T-helper 9 cell (primary cell): ENCODE measurements at places on chromosomes 2 and 18.

- no peak for DNase-seq
Measured at GRCh38 chr18:286515-287310, 18.9 kb upstream of the THOC1 start.

- DNase-seq: no peak
Measured at GRCh38 chr18:51266773-51267172, 69.3 kb upstream of the MEX3C start.

GRCh38 chr2:149513461-149513860 lies 74.1 kb downstream of the MMADHC start:
- no peak for DNase-seq

DNA sequence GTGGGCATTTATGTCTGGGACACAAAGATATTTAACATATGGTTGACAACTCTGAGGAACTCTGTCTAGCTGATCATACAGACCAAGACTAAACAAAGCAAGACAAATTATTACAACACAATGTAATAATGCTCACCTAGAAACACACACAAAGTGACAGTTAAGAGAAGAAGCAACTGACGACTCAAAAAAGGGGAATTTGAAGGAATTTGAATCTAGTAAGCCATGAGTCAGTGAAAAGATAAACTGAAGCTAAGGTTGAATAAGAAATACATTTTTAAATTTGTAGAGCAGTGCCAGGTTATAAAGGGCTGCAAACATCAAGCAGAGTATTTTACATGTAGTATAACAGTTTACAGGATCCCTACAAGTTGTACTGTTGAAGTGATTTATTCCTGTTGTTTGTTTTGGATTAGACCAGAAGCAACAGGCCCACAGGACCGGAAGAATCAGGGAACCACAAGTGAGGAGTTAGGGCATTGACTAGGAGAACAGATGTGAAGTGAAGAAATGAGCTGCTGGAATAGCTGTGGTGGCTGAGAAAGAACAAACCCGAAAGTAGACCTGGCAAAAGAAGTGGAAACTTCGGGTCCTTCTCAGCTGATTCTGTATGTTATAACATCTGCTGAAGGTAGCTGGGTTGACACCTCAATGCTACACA lies 35.6 kb downstream of the IFIH1 start:
- no peak for DNase-seq

DNA sequence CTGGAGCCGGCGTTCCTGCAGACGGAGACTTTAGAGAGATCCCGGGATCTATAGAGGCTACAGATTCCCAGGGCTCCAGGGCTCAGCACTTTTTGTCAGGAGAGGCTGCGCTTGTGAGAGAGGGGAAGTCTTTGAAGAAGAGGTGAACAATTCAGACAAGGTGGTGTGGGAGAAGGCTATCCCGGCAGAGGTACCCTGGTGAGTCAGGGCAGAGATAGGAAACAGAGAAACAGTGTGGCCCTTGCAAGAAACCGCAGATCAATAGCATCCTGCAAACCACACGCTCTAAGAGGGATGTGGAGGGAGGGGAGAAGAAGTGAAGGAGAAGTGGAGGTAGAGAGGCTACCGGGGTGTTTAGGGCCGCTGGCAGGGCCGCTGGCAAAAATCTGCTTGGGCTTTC lies 160.5 kb upstream of the APCDD1 start:
- DNase-seq: no peak

- DNase-seq: no peak
Measured at GRCh38 chr2:150478200-150478974, 9.1 kb downstream of the RND3 start.

DNA sequence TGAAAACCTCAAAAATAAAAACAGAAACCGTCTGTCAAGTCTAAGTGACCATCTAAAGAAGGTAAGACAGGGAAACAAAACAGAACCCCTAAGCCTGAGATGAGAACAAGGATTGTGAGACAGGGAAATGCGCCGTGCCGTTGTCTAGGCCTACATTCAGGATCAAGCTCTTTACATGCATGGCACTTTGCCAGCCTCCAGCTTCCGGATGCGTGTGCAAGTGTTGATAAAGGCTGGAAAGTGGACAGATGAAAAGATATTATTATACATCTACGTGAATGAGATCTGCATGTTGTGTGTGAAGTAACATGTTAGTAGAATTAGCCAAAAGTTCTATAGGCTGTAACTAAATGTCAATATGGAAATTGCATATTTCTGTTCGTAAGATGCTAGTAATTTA lies 28.6 kb upstream of the TMEM87B start:
- DNase-seq: no peak

DNA sequence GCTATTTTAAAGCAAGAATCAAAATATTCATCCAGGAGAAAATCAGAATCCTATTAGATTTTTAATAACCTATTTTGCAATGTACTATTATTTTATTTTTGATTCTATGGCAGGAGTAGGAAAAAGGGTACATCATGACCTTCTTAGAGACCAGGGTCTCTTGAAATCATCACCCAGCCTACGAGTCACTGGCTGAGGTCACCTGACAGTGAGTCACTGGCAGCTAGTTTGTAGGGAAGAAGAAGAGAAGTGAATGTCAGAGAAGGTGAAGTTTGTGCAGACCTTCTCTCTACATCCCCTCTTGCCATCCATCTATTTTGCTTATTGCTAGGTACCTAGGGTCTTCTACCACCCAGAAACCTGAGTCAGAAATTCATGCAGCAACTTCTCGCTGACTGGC lies 144.2 kb downstream of the ALK start:
- no peak for DNase-seq

DNA sequence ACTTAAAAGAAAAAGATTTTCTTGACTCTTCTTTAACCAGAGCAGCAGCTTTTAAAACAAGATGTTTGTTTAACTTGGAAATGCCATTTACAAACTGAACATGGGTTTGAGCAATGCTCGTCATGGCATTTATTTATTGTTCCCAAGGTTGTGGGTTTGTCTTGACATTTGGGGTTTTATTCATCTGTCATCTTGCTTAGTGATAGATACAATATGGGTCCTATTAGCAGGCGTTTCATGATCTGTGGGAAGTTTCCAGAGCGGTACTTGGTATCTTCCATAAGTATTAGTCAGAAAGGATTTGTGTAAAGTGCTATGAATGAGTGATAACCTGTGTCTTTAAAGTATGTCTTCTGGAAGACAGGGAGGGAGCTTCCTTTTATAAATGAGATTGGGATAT lies 29.9 kb upstream of the MGAT5 start:
- no peak for DNase-seq

DNA sequence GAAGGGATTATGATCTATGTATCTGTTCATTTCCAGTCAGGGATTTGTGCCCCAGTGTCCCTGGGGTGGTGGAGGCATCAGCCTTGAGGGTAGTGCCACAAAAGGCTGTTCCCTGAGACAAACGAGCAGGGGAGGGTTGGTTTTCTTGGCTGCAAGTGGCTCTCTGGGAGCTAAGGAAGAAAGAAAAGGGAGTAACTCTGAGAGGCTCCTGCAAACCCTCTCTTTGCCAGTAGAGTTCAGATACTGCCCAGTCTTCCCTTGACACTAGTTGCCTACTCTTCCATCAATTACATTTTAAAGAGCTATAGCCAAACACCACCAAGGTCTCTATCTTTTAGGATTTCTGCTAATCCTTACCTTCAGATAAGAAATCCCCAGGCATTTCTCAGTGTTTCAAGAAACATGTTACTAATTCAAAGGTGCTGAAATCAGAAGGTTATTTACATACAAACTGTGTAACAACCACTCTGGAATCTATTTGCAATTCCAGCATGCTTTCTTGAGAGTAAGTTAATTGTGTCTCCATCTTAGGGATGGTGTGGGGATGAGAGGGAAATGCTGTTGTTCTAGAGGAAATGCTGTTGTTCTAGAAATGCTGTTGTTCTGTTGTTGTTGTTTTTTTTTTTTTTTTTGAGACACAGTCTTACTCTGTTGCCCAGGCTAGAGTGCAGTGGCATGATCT lies 18.7 kb upstream of the KCTD1 start:
- DNase-seq: no peak

GRCh38 chr18:42614619-42615293 lies 500.7 kb downstream of the RIT2 start:
- no peak for DNase-seq

GRCh38 chr2:113180131-113180946 lies 6.6 kb downstream of the PSD4 start:
- DNase-seq: no peak

- DNase-seq: no peak
Measured at GRCh38 chr2:240527153-240527750, 30.5 kb downstream of the ANKMY1 start.

- DNase-seq: no peak
Measured at GRCh38 chr2:115771516-115771915, 1329.1 kb downstream of the DPP10 start.

GRCh38 chr2:61906186-61906470 lies 654 bp downstream of the COMMD1 start:
- no peak for DNase-seq
